NCI-H1694 treated with DMSO at 0.1 percent for 48 hours (cell line): ENCODE measurements at places on chromosomes 12 and 14.

- peak; percentile 17 for DNase-seq
Measured at GRCh38 chr12:57272337-57273151, 21.6 kb upstream of the STAC3 start.

DNA sequence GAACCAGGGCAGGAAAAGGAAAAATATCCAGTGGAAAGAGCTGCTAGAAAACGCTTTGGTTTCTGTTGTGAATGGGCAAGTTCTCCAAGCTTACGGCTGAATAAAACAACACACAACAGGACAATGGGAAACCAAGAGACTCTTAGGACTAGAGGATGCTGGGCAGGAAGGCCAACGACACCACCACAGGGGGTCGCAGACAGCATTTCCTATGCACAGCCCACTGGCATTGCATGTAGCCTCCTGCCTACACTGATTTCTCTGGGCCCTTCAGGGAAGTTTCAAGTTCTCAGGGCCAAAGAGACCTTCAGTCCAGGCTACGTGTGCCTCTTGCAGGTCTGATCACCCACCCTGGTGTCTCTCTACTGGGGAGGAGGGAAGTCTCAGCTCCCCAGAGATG, 108.0 kb downstream of the RIMBP2 start:
- no peak for DNase-seq

- peak; percentile 73 for DNase-seq
Measured at GRCh38 chr14:31510222-31510621, 22.4 kb upstream of the GPR33 start.

GRCh38 chr12:40559865-40560264, 132.4 kb upstream of the CNTN1 start:
- no peak for DNase-seq

- DNase-seq, result no peak
Measured at GRCh38 chr12:62738105-62738504, 196.8 kb downstream of the PPM1H start.
